Fibroblast of skin of scalp (primary cell): ENCODE measurements at places on chromosomes 6 and 20.
A peak's percentile ranks its signal among the peaks of the same experiment; 100 is the strongest.

GRCh38 chr6:82419859-82420258 is 56.2 kb downstream of the TPBG start:
- DNase-seq, result no peak

- peak; percentile 58 for DNase-seq
Observed at GRCh38 chr6:136113736-136114173, 136.4 kb downstream of the MTFR2 start.

DNA sequence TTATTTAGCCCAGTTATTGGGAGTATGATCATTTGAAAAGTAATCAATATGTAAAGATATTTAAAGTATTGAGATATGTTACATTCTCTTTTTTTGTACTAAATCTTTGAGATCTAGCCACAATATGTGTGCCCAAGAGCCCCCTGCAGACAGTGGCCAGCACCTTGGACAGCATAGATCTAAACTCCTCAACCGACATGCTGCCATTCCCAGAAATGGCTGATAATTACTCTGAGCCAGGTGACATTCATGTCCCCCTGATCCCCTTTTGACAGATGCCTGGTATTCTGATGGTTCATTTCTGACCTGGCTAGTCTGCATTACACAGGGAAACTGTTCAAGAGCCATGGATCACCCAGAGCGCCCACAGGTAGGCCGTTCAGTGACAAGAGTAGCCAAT is 177.1 kb downstream of the ZDHHC14 start:
- peak; percentile 2 for DNase-seq

DNA sequence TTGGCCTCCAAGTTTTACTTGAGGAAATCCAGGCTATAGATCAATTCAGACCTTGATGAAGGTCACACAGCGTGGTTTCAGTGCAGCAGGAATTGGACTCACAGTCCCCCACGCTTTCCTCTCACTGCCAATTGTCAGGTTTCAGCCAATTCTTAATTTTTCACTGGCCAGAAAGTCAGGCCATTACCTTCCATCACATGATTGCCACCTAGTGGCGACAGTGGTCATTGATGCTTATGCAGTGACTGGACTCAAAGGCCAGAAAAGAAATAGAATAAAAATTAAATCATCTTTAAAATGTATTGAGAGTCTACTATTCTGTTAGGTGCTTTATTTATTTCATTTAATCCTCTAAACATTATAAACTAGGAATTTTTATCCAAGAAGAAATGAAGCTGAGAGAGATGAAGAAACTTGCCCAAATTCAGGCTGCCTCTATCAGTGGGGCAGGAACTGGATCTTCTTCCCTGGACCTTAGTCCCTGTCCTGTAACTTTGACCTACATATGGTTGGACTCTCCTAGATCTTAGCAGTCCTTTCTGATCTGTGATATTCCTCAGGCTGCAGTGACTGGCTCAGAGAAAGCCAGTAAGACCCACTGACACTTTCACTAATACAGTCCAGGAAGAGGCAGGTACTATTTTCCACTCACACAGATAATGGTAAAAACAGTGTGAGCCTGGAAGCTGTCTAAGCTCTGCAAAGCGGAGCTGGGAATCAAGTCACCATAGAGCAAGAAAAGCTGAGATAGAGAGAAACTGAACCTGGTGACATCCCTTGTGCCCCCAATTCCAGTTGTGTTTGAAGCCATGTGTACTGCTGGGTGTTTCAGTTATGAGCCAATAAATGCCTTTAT is 133.3 kb downstream of the ELOVL4 start:
- peak; percentile 67 for DNase-seq

DNA sequence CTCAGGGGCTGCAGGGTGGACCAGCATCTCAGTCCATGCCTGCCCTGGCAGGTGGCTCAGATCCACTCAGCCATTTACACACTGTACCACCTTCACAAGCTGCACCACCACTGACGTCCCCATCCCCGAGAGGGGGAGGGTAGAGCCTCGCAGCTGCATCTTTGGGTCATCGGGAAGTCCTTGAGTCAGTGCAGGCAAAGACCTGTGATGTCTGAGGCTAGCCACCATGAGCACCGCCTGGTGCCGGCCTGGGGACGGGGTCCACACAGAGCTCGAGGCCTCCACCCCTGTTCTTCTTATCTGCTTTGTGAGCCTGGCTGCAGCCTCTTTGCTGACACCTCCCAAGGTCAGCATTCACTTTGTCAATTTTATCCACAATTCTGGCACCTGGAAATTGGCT is 141.4 kb downstream of the PHACTR3 start:
- DNase-seq, result no peak

DNA sequence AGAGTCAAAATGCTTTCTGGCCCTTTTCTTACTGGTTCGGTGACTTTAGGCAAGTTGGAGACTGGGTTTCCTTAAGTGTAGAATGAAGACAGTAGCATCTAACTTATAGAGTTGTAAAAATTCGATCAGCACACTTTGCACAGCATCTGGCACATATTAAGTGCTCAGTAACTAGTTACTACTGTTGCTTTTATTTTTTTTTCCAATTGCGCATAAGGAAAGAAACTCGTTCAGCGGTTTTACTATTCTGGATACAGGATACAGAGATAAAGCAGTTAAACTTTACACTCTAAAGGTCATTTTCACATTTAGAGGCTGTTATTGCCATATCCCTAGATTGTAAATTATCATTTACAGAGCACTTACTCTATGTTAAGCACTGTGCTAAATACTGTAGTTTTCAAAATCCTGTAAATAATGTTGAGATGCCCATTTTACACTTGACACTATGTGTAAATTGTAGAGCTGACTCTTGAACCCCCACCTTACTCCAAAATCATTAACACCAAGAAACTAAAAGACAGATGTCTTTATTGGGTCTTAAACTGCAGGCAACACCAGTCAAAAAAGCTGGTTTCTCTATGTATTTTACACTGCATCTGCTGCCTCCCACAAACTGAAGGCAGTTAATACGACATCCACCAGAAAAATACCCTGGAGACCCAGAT is 886 bp downstream of the ROMO1 start:
- DNase-seq, result no peak

DNA sequence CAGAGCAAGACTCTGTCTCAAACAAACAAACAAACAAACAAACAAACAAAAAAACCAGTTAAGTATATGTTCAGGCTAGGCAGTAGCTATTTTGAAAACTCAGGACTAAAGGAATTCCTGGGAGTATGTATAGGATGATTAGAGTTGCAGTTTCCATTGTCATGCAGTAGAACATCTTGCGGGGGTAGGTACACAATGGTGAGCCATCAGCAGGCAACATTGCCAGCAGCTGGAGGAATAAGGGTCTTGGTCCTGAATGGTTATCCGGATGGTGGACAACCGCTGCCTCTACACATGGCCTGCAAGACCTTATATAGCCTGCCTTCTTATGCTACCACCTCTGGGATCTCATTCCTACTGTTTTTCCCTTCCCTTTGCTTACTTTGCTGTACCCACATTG is 297.5 kb downstream of the SOX4 start:
- no peak for DNase-seq

GRCh38 chr6:167668019-167668753 is 158.5 kb upstream of the AFDN start:
- DNase-seq, result no peak

DNA sequence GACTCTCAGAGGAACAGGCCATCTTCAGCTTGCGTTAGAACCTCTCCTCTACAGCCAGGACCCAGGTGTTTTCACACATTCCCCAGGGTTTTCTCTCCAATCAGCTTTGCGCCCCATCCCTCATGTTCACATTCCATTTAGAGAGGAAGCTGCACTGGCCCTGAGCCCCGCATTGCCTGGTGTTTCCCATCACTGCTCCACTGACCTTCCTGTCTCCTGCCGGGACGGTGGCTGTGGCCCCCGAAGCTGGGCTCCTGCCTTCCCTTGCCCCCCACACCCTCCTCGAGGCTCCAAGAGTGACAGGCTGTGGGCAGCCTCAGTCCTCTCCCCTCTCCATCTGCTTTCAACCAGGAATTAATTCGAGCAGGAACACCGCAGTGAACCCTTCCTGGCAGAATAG is 357.3 kb downstream of the THBS2 start:
- no peak for DNase-seq

DNA sequence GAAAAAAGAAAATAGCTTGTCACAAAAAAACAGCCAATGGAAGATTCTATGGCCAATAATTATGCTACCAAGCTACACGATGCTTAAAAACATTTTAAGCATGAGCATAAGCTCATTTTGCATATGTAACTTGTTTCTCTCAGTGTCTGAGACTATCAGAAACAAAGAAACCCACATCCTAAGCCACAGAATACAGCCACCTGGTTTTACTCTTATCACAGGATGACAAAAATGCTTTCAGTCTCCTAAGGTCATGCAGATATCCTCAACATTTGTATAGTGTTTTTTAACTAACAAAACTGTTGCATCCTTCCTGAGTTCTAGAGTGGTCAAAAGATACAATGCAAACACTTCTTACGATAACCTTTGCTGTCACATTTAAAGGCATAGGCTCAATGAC is 172.1 kb upstream of the RUNX2 start:
- DNase-seq, result no peak

- no peak for DNase-seq
Observed at GRCh38 chr6:835476-836160, 142.7 kb upstream of the EXOC2 start.

- DNase-seq, result peak; percentile 20
Observed at GRCh38 chr6:106380407-106380806, 19.9 kb downstream of the CRYBG1 start.

DNA sequence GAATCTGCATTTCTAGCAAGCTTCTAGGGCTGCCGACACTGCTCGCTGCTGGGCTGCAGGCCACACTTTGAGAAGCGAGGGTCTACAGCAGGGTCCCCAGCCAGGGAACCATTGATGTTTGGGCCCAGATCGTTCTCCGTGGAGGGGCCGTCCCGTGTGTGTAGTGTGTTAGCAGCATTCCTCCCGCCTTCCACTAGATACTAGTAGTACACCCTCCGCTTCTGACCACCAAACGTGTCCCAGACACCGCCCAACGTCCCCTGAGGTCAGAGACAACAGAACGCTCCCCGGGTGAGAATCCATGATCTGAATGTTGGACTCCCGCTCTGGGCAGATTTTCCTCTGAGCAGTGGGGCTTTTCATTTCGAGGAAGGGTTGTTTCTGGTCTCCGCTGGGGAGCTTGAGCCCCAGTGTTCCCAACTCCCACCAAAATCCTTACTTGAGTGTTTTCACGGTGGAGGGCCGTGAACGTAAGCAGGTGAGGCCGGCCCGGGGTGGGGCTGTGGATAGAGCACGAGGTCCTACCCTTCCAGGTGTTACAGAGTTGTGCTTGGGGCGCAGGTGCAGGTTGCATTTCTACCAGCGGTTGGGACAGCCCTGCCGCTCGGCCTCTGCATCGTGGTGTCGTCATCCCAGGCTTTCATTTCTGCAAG is 124.6 kb downstream of the SYCP2 start:
- no peak for DNase-seq

GRCh38 chr6:38508894-38509293 is 130.8 kb downstream of the BTBD9 start:
- DNase-seq, result peak; percentile 28

GRCh38 chr6:137145421-137145820 is 28.0 kb downstream of the IL22RA2 start:
- DNase-seq, result peak; percentile 18

- DNase-seq, result peak; percentile 50
Observed at GRCh38 chr6:31203345-31203979, 33.0 kb upstream of the POU5F1 start.

DNA sequence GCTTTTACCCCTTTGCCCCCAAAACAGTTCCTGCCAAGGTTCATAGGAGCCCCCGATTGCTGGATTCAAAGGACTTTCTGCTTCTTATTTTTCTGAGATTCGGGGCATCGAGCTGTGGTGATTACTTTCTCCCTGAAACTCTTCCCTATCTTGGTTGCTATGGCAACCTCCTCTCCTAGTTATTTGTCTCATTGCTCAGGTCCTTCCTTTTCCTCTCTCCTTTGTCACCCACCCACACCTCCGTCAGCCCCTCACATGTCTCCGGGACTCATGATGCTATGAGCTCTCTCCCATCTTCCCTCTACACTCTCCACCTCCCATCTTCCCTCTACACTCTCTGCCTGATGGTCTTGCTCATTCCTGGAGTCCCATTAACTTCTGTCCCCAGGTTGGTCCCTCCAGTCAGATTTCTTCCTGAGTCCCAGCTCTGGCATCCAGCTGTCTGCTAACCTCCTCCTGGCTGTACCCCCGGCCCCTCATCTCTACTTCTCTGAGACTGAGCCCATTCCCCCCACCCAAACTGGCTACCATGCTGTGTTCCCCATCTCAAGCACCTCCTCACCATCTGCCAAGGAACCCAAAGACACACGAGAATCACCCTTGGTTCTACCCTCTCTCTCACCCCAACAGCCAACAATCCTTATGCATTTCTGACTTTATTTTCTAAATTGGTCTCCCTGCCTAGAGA is 30.2 kb upstream of the NNAT start:
- DNase-seq, result no peak

- DNase-seq, result no peak
Observed at GRCh38 chr6:52065621-52066020, 21.8 kb downstream of the PKHD1 start.

DNA sequence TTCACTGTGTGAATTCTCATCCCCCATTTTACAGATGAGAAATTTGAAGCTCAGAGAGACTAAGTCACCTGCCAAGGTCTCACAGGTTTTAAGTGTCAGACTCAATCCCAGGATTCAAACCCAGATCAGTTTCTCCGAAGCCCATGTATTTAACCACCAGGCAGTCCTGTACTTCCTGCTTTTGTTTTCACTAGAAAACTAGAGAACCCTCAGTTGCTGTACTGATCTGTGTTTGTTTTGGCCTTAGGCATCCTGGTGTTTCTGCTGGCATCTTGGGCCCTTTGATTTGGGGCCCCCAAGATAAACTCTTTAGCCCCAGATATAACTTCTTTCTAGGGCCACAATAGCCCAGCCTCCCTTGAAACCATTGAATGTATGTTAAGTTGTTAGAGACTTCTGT is 36.5 kb downstream of the PPP1R16B start:
- no peak for DNase-seq

DNA sequence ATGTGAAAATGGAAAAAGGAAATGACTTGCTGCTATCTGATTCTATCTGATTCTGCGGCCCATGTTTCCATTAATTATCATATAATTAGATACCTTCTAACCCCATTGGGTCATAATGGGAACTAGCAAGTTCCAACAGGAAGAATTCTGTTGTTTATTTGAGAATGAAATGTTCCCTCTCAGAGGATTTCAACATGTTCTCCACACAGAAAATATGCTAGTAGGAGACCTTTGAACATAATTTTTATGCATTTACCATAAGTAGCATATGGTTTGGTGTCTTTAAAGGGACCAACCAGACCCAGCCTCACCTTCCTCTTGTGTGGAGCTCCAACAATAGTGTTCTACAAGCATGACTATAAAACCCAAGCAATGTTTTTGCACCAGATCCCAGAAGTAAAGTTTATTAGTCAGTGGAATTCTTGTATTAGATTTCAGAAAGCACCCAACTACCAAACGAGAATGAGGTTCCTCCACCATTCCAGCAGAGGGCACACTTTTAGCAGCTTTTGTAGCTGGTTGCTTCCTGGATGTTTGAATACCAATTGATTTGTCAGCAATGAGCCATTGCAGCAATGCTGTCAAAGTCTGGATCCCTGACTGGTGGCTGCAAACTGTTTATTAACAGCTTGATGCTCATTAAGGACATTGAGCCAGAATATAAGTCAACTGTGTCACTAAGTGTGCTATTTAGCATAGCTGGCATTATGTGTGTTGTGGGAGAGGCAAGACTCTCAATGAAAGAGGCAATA is 143.6 kb upstream of the GJE1 start:
- DNase-seq, result peak; percentile 81
